SHP77 treated with DMSO at 0.1 percent for 48 hours (cell line): ENCODE measurements at places on chromosomes 1 and 21.

DNA sequence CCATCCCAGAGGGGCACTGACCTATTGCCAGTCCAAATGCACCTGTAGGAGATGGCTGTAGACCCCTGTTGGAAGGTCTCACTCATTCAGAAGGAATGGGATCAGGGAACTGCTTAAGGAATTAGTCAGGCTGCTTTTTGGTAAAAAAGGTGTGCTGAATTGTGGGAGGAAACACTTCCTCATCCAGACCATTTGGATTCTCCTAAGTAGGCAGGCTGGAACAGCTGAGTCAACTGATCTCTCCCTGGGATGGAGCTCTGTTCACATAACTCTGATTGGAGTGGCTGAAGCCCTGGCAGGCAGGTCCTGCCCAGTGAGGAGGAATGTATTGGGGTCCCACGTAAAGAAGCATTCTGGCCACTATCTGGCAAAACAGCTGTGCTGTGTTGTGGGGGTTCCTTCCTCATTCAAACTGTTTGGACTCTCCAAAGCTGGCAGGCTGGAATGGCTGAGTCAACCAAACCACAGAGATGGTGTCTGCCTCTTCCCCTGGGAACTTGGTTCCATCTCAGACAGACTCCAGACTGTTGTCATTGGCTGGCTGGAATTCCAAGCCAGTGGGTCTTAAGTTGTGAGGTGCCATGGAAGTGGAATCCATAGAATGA lies 70.7 kb upstream of the PDC start:
- DNase-seq, result no peak

GRCh38 chr1:94597701-94598100 lies 56.1 kb upstream of the F3 start:
- DNase-seq, result no peak

DNA sequence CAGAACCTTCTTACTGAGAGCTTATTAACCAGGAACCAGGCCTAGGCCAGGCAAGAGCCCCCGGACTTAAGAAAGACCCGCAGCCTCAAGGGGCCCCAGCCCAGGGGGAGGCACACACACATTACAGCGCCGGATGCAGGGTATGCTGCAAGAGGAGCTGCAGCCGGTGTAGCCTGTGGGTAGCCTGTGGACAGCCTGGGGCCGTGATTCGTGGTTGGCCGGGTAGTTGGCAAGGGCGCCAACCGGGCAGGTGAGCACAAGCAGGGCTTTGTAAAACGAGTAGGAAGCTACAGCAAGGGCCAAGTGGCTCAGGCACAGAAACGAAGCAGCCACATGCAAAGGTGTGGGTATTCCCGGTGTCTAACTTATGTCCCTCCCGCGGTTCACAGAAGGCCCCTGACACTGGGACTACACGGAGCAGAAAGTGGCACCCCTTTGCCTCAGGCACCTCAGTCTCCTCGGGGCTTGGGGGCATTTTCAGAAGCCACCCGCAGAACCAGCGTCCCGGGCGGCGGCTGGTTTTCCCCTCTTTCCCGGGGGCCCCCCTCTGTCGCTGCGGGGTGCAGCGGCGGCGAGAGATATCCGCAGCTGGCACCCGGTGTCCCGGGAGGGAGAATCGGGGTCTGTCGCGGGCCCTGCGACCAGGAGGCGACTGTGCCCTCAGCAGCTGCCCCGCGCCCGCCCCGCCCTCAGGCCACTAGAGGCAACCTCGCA lies 40.8 kb downstream of the KIAA1614 start:
- DNase-seq, result no peak

GRCh38 chr21:40291560-40291959 lies 424.3 kb downstream of the PCP4 start:
- DNase-seq, result no peak

- DNase-seq, result no peak
These were observed 641 bp upstream of the CFAP107 start for GRCh38 chr1:12745126-12745991.

- DNase-seq, result no peak
These were observed 831.4 kb downstream of the ADGRL2 start for GRCh38 chr1:82632155-82632554.

GRCh38 chr1:204292740-204293139 lies 67.0 kb downstream of the PLEKHA6 start:
- no peak for DNase-seq

DNA sequence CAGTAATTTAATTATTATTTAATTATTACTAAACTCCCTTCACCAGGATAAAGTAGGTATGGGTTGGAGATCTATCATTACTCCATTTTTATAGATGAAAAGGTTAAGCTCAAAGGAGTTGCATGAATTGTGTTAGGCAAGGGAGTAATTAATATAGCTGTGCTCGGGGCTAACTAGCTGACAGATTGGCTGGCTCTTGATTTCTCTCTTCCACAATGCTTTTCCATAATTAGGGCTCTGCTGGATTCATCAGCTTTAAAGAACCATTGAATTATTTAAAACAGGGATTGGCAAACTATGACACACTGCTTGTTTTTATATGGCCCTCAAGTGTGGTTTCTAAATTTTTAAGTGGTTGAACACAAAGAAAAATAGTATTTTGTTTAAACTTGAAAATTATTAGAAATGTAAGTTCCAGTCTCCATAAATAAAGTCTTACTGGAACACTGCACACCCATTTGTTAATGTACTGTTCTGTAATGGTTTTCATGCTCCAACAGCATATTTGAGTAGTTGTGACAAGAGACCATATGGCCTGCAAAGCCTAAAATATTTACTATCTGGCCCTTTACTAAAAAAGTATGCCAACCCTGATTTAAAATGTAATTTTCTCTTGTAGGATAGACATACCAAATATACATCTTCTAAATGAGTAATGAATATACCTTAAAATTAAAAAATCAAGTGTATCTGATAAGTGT lies 76.4 kb downstream of the GDAP2 start:
- no peak for DNase-seq

DNA sequence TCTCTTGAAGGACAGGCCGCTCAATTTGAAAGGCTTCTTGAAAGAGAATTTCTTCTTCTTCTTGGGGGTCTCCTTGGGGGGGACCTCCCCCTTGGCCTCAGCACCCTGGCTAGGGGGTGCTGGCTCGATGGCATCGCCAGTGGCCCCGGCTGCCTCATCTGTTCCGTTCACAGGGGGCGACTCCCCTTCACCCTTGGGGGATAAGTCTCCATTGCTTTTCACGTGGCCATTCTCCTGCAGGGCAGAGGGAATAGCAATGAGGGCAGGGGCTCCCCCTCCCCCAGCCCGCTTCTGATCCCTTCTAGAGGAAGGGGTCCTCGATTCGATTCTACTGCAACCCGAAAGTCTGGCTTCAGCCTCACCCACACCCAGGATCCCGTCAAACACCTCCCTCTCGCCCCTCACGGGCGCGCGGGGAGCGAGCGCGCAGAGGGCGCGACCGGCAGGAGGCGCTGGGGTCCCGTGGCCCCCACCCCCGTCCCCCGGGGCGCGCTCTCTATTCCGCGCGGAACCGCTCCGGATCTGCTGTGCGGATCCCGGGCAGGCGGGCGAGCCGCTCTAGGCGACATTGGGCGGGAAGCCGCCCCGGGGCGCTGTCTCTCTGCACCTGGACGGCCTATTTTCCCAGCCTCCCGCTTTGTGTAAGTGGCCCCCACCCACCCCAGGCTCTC lies 1.0 kb downstream of the MARCKSL1 start:
- peak; percentile 7 for DNase-seq

- DNase-seq, result peak; percentile 49
These were observed 36.8 kb downstream of the RAB3GAP2 start for GRCh38 chr1:220235462-220235861.

- no peak for DNase-seq
These were observed 50.6 kb downstream of the RPS6KA1 start for GRCh38 chr1:26580116-26580515.

DNA sequence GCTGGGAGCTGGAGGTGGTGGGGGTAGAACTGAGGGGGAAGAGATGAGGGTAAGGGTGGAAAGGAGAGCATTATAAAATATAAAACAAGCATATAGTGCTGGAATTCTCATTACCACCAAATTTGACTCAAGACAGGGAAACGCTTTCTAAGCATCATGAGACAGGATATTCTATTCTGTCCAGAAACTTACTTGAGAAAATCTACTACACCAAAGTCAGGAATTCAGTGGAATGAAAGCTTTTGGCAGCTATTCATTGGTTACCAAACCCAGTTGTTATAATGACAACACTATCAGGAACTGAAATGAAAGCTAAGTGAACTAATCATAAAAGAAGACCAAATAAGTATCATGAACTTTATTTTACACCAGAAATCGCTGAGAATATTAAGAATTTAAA lies 14.5 kb downstream of the AIDA start:
- DNase-seq, result no peak

DNA sequence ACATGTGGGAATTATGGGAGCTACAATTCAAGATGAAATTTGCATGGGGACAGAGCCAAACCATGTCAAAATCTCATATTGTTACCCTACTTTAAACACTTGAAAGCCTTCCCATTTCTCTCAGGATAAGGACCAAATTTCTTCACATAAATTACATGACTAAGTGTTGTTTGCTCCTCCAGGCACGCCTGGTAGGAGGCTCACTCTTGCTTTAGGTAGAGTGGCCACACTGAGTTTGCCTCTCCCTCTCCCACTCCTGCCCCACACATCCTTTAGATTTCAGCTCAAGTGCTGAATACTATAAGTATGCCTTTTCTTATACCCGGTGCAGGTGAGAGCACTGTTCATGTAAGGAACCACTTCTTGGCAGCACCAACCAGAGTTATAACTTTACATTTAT lies 279.1 kb downstream of the DNM3 start:
- no peak for DNase-seq

DNA sequence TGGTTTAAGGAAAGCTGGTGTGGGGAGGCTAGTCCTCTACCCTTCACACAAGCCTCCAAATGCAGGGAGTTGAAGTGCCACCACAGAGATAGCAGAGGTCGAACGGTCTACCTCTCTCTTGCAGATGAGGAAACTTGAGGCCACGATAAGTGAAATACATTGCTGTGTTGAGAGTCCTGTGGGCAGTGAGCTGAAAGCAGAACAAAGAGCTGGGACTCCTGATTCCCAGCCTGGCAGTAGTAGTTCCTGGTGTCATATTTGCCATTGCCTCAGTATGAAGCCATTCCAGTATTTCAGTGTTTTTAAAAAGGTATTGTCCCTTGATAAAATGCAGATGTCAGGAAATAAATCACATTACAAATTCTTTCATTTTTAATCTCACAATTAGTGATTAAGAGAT lies 28.6 kb downstream of the AK4 start:
- no peak for DNase-seq

GRCh38 chr1:229287267-229287666 lies 16.4 kb downstream of the RAB4A start:
- DNase-seq, result no peak
